ENCODE measurements at places on chromosomes 12 and 14.

DNA sequence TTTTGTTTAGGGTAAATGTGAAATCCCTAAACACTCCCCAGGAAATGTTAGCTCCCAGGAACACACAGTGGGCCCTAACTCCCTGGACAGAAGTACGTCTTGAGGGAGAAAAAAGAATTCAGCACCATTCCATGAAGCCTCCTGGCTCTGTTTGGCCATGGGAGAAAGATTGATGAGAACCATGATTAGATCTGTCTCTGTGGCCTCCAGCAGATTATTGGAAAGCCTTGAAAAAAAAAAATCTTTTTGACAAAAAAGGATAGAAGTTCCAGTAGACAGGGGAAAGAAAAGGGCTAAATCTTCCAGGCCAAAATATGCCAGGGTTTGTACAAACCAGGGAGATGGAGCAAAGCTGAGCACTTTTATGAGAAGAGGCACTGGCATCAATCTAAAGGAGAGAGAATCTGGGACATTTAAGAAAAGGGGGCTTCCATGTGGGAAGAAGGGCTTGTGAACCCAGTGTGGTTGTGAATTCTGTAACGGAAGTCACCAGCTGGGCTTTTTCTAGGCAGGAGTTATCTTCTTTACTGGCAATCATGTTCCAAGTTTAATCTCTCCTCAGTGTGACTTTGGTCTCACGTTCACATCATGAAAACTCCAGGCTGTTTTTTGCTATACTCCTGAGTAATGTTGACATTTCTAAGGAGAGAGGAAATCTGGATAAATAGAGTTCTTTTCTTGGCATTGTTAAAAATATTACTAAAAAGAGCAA lies 426.7 kb downstream of the RAD51B start:
- no peak for DNase-seq

DNA sequence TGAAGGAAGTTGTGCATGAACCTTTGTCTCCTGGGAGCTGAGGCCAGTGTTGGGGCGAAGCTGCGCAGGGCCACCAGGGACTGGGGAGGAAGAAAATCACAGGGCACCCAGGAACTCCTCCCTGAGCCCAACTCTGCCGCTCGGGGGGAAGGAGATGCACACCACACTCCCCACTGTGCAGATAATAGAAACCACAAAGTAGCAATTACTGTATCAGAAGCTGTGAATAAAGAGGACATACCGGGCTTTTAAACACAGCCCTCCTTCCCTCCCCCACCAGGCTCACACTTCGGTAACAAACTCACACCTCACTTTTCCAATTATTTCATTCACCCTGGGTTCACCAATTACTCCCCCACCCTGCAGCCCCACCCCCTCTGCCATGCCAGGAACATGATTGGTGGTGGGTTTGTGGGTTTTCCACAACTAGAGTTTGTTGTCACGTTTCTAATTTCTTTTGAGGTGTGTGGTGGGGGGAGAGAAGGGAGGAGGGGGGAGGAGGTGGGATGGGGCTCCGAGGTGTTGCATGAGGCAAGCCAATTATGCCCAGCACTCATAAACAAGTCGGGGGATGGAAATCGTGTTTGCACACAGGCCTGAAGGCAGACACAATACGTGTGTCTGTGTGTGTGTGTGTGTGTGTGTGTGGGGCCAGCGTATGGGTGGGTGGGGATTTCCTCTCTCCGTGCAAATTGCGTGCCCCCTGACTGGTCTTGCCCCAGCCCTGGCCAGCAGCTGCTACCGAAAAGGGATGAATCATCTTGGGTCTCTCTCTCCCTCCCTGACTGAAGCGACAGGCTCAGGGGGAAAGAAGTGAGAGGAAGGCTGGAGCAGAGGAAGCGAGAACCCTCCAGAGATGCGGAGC lies 103.3 kb downstream of the RBM19 start:
- peak; percentile 67 for DNase-seq

- no peak for DNase-seq
These were observed 176.0 kb downstream of the TMEM121 start for GRCh38 chr14:105702275-105702817.

GRCh38 chr12:51897181-51897580 lies 9.3 kb downstream of the ANKRD33 start:
- DNase-seq = no peak

DNA sequence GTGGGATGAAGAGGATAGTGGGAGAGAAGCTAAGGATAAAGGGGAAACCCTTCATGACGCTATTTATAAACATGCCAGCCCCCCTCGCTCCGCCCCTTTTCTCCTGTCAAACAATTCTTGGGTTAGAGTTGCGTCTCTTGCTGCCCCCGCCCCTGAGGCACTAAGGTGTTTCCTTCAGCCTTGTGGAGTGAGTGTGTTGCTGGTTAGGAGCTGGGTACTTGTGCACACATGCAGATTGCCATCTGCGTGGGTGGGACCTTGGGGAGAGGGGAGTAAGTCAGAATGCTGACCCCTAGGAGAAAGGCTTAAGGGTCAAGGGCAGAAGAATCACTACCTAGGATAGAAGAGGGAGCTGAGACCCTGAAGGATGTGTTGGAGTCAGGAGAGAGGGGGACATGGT lies 5.4 kb downstream of the FOXJ2 start:
- no peak for DNase-seq

GRCh38 chr12:122141911-122142725 lies 31.9 kb downstream of the IL31 start:
- no peak for DNase-seq

DNA sequence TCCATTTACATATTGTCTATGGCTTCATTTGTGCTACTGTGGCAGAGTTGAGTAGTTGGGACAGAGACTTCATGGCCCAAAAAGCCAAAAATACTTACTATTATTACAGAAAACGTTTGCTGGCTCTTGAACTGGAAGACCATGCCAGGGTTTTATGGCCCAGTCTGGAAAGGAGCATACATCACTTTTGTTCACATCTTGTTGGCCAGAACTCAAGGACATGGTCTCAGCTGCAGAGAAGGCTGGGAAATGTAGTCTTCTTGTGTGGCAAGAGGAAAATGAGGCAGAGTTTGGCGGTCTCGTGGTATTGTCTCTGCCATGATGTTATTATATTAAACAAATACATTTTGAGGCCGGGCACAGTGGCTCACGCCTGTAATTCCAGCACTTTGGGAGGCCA lies 509.6 kb downstream of the MED13L start:
- DNase-seq = no peak

GRCh38 chr14:55512421-55512820 lies 67.6 kb upstream of the KTN1 start:
- DNase-seq = no peak

GRCh38 chr12:13084898-13085640 lies 18.4 kb downstream of the GSG1 start:
- DNase-seq = no peak

- no peak for DNase-seq
These were observed 7.6 kb downstream of the TMEM179 start for GRCh38 chr14:104596927-104597351.

DNA sequence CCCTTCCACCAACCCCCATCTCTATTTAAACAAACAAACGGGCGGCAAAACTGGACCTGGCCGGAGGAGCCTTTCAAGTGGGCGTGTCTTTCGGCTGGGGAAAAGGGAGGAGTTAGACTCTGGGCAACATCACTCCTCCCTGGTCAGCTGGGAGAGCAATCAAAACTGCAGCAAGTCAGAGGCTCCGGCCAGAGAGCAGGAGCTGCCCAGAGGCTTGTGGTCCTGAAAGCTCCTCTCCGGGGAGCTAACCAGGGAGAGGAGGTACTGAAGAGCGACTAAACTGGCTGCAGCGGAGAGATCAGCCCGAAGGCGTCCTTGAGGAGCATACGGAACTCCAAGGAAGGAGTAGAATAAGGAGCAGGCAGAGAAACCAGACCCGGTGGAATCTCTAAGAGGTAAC lies at the start of gene NEUROD4:
NEUROD4 (plus strand) TSS at position 191 of the 400 bp plus-strand sequence. CDS start 6,466 bp downstream, outside the sequence.
- DNase-seq = peak; percentile 62

DNA sequence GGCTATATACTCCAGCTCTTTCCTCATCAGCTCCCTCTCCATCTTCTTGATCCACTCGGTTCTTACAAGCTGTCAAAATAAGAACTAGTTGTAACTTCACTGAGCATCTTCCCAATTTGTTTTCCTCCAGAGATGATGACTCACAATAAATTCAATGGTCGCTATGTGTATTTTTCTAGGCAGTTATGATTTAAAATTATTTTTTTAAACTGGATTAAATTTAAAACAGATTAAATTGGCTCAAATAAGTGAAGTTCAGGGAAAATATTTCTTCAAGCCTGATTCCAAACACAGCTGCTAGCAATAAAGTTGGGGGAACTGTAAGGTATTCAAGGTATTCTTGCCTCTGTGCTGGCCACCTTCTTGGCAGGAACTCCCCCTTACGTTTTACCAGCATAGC lies 717.7 kb upstream of the USP15 start:
- DNase-seq = no peak

DNA sequence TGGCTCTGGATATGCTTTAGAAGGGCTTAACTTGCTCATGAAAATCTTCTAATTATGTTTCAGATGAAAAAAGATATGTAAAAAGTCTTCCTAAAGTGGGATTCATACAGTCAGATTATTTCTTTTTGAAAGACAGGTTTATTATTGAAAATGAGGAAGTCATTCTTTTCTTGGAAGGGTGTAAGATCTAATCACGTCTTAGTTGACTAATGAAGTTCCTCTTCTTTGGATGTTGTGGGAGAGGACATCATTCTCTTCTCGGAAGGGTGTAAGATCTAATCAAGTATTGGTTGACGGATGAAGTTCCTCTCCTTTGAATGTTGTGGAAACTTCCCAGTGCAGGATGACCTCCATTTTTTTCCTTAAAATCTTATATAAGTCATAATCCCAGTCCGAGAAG lies 74.9 kb downstream of the ALG10 start:
- no peak for DNase-seq

- no peak for DNase-seq
These were observed 460 bp upstream of the SYNE2 start for GRCh38 chr14:63852271-63852816.

DNA sequence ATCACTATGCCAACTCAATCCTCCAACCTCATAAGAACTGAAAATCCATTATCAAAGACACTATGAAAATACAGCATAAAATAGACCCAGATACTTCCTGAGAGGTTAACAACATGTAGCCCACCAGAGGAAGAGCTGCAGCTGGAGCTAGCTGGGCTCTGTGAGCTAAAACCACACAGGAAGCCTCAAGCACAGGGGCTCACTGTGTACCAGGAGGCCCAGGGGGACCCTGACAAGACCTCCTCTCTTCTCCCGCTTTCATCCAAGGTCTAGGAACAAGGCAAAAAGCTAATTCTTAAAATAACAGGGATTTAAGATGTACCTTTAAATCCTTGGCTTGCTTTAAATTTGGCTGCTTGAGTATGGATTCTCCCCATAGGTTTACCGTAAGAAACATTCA lies 53.6 kb downstream of the EIF2S3B start:
- no peak for DNase-seq

DNA sequence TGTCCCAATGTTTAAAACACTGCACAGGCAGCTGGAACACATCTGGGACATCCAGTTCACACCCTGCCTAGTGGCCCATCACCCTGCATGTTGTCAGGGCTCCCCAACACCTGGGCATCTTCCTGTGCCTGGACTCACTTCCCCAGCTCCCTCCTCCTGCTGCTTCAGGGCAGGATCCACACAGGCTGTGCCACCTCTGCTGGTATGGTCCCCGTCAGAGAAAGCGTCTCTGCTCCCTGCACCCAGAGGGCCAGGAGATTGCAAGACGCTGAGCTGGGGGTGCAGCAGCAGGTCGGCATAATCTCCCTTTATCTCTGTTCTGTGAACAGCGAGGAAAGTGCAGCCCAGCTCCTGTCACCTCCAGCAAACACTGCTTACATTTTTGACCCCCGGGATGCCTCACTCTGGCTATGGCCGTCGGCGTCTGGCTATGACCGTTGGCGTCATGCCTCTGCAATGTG lies 124.3 kb downstream of the ADGRD1 start:
- no peak for DNase-seq

DNA sequence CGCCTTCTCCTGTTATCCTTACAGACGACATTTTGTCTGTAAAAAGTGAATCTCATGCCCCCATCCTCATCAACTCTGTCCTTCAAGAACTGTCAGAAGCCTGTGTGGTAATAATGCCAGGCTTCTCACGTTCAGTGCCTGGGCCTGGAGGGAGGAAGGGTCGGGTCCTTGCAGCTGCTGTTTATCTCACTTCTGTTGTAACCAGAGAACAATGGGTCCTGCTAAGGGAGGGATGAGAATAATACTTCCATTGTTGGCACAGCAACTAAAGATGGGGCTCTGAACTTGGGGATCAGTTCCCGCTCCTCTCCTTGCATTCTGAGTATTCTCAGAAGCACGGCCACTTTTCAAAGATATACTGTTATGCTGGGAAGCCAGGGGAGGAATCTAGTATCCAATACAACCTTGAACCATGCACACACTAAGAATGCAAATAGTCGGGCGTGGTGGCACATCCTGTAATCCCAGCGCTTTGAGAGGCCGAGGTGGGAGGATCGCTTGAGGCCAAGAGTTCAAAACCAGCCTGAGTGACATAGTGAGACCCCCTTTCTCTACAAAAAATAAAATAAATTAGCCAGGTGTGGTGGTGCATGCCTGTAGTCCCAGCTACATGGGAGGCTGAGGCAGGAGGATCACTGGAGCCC lies 38.8 kb upstream of the NINJ2 start:
- DNase-seq = no peak

GRCh38 chr12:12334367-12335040 lies 15.5 kb downstream of the MANSC1 start:
- DNase-seq = no peak

DNA sequence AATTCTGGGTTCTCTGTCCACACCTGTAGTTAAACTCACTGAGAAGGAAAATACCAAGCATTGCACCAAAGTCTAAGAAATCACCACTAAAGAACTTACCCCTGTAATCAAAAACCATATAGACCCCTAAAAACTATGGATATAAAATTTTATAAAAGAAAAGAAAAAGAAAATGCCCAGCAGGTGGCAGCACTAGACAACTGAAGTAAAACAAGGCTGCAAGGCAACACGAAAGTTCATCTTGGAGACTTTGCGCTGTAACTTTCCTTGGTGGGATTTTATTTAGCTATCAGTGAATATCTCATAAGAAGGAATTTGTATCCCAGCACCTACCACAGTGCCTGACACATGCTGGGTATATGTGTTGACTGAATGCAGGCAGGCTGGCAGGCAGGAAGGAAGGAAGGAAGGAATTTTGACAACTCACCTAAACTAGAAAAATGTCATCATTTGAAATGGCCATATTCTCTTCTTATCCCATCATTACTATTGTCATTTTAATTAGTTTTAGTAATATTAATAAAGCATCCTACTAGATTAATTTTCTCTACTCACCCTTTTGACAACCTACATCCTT lies 68.2 kb upstream of the ETV6 start:
- peak; percentile 46 for DNase-seq

- DNase-seq = no peak
These were observed 451.3 kb downstream of the GLT1D1 start for GRCh38 chr12:129304529-129304928.

DNA sequence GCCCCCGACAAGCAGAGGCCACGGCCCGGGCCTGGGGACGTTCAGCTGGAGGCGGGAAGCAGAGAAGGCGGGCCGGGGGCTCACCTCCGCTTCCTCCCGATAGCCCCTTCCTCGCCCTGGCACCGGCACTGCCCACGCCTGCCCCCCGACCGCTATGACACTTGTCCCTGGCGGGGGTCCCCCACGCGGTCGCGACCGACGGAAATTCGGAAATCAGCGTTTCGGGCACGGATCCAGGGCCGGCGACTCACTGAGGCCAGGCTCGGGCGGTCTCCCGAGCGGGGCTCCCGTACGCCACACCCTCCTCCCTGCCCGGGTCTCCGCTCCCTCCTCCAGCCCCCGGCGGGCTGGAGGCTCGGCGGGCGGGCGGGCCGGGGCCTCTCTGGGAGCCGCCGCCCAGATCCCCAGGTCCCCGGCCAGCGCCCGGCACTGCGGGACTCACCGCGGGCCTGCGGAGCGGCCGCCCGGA lies 581 bp downstream of the PITPNM2 start:
- no peak for DNase-seq

- peak; percentile 62 for DNase-seq
These were observed 17.8 kb downstream of the UTP20 start for GRCh38 chr12:101297661-101298060.
